ENCODE measurements at places on chromosomes 6 and 20. TPM values are rescaled to one million over a fixed set of nuclear protein-coding genes. Genes with fewer than 3 reads are reported as not detected.

GABBR1 gene
- total RNA-seq, result 5.4 TPM

ENPP5 gene
- not detected for total RNA-seq

CDSN gene
- total RNA-seq, result not detected

CDS2 gene
- 105 TPM for total RNA-seq

SLC13A3 gene
- 0.05 TPM for total RNA-seq

NCR2 gene
- total RNA-seq, result not detected

KIF6 gene
- not detected for total RNA-seq

ADGRF1 gene
- not detected for total RNA-seq

ARMH2 gene
- not detected for total RNA-seq
